T-helper 2 cell (primary cell): ENCODE measurements at places on chromosomes 2 and 18.

DNA sequence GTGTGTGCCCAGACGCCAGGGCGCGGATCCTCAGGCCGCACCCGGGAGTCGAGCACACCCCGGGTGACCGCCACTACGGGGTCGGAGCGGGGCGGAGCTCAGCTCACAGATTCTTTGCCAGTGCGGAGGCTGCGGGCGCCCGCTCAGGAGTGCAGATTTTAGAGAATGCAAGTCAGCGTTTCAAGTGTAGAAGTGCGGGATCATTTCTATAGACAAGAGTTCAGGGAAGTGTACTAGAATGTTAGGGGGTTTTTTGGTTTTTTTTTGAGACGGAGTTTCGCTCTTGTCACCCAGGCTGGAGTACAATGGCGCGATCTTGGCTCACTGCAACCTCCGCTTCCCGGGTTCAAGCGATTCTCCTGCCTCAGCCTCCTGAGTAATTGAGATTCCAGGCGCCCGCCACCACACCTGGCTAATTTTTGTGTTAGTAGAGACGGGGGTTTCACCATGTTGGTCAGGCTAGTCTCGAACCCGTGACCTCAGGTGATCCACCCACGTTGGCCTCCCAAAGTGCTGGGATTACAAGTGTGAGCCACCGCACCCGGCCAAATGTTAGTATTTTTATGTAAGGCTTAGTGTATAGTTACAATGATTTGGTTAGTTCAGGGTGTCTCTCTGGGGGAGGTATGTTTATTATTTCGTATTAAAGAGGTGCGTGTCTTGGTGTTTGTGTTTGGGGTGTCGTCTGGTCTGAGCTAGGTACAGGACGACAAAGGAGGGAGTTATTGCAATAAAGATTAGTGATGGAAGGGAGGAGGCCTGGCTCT lies 619 bp upstream of the FAM168B start:
- DNase-seq, result no peak

- DNase-seq, result no peak
Measured at GRCh38 chr2:189608795-189609422, 28.3 kb upstream of the SLC40A1 start.

DNA sequence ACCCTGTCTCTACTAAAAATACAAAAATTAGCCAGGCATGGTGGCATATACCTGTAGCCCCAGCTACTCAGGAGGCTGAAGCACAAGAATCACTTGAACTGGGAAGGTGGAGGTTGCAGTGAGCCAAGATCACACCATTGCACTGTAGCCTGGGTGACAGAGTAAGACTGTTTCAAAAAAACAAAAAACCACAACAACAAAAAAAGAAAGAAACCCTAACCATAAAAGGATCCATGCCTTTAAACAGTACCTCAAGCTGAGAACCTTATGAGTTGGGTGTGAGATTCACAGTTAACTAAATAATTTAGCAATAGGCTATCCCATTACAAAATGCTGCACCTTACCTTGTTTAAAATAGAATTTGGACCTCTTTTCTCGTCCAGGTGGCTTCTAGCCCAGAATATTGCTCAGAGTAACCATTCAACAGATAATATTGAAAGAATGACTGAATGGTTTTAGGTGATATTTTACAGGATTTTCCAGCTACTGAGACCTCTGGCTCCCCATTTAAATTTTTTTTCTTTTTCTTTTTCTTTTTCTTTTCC lies 6.4 kb downstream of the DPYSL5 start:
- DNase-seq, result no peak

DNA sequence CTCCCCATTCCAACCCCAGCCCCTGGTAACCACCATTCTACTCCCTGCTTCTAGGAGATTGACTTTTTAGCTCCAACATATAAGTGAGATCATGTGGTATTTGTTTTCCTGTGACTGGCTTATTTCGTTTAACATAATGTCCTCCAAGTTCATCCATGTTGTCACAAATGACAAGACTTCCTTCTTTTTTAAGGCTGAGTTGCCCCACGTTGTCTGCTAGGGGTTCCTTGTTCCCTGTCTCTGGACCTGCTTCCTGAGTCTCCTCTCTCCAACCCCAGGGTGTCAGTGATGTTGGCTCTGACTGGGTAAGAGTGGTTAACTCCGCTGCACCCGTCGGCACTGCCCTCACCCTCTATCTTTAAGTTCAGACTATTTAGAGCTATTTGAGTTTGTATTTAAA lies 175.2 kb downstream of the SH3RF3 start:
- no peak for DNase-seq

- no peak for DNase-seq
Measured at GRCh38 chr18:79641722-79642497, 37.7 kb upstream of the CTDP1 start.

DNA sequence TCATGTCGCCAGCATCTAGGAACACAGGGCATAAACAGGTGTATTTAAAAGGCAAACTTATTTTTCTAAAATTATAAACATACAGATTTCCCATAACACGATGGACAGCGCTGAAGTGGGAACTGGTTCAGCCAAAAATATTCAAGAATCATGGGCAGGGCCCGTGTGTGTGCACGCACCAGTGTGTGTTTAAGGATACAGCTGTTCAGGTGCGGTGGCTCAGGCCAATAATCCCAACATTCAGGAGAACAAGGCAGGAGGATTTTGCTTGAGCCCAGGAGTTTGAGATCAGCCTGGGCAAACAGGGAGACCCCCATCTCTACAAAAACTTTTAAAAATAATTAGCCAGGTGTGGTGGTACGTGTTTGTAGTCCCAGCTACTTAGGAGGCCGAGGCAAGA lies 288.6 kb upstream of the HDAC4 start:
- DNase-seq, result no peak

DNA sequence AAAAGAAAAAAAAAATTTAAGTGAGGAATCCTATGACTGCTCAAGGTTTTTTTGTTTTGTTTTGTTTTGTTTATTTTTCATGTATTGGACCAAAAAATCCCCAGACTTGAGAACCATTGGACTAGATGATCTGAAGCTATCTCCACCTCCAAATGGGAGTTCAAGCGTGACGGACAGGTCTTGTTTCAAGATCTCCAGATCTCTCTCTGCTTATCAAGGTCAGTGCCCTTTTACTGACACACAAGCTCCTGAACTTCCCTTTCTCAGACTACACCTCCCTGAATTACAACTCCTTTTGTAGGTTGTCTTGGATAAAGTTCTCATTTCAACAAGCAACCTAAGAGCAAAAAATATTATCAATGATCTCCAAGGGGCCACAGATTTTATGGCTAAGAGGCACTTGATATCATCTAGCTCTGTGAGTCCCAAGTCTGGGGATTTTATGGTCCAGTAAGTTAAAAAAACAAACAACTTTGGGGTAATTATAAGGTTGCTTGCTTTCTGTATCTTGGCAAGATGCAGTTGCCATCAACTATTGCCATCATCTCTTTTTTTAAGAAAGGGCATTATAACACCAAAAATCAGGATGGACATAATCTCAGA lies 396.0 kb upstream of the ATP5MC3 start:
- DNase-seq, result no peak

- DNase-seq, result no peak
Measured at GRCh38 chr2:242030226-242030575, 160.7 kb downstream of the RTP5 start.

- no peak for DNase-seq
Measured at GRCh38 chr2:53498210-53498609, 269.4 kb upstream of the CHAC2 start.

GRCh38 chr2:2107627-2108026 lies 223.4 kb downstream of the MYT1L start:
- no peak for DNase-seq

DNA sequence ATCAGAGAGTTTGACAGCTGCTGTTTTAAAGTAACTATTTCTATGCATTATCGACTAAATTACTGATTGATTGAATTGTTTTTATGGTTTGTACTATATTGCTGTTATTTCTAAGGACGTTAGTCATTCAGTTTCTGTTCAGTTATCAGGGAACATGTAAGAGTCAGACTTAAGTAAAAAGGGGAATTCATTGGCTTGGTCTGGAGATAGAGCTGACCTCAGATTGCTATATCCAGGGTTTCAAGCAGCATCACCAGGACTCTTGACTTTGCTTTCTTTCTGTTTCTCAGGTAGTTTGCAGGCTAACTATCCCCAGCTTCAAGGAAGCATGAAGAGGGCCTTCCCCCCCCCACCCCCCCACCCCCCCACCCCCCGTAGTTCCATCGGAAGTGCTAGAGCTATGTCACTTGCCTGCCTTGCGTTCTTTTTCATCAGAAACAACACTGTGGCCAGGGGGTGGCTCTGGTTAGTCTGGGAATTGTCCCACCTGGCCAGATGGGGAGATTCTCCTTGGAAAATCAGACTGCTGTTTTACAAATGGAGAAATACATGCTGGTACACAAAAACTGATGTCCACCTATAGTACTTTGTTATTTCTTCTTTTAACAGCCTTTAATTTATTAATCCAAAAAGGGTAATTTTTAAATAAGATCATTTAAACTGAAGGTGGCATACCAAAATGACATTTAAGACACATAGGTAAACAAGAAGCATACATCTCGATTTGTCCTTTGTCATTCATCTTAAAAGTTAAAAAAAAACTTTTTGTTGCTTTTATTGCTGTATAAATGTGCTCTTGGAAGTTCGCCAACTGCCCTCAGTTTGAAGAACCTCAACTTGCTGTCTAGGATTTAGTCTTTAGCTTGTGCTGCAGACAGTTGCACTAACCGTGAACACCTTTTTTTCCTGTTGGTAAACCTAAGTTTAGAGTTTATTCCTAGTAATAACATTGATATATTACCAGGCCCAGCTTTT lies 9.4 kb downstream of the SMAD4 start:
- DNase-seq, result no peak

DNA sequence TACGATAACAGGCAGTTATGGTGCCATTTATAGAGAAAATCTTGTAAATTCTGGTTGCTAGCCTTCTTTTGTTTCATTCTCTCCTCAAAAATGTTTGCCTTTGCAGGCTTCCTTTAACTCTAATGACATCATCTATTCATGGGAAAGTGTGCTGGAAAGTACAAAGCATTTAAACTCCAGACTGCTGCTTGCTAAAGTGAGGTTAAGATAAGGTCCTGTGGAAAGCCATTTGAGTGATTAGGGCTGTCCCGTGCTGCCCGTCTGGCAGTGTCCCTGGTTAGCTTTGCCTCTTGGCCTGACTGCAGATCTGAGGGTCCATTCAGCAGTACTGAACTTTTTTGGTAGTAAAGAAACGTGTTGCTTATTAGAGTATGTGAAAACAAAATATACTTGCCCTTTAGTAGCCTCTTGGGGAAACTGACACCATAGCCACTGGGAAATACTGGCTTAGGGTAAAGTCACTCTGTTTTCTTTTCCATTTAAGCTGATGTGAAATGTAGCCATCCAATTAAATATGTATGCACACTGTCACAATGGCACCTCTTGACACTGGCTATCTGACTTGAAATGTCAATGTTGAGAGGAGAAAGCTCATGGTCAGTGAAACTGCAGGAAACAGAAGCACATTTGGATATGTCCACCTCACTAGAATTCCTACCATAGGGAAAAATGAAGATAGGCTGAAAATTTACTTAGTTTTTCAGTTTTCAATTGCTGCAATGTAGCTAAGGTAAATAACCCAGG lies 321.5 kb downstream of the SLC8A1 start:
- no peak for DNase-seq
